ENCODE measurements at places on chromosomes 7 and 10. TPM values are rescaled to one million over a fixed set of nuclear protein-coding genes. Genes with fewer than 3 reads are reported as not detected.
A peak's percentile ranks its signal among the peaks of the same experiment; 100 is the strongest.

The SLC26A3 gene
- total RNA-seq = not detected

The CPN1 gene
- total RNA-seq = not detected

The LCOR gene
- total RNA-seq = 70.2 TPM

The GIMAP4 gene
- total RNA-seq = 245 TPM

DNA sequence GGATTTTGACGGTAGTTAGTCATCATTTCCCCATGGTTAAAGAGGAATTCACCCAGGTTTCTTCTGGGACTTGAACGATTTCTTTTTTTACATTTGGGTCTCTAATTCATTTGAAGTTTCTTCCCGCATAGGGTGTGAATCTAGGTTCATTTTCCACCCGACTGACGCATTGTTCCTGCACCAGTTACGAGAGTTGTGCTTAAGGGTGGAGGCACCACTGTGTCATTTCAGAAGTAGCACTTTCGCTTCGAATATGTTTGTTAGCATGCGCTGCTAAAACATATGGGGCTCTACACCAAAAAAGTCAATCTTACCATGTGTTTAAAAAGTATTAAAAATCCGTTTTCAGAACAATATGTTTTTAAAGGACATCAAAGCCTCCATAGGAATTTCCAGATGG is 140.3 kb downstream of the VIPR2 start:
- H3K4me1 ChIP-seq = no peaks in the 10 kb centered on the region
- H3K27me3 ChIP-seq = peaks cover 5% of the 10 kb centered on the region
- no peaks in the 10 kb centered on the region for H3K36me3 ChIP-seq
- no peak for DNase-seq
- no peak overlapping the region for H3K4me3 ChIP-seq
- H3K27ac ChIP-seq = no peak overlapping the region

DNA sequence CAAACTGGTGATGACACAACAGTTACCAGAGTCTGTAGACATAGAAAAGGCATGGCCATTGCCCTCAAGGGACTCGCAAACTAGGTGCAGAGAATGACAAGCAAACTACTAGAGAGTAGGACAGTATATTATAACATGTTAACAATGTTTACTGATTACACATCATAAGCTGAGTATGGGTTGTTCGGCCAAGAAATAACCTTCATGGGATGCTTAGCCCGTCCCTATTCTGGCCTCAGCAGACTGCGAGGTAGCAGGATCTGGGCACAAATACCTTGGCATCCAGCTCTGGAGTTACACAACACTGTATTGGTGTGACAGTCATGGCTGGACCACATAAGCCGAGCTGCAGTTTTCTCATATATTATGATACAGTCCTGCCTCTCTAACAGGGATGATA is 51.4 kb downstream of the ABCB4 start:
- H3K27ac ChIP-seq = no peak overlapping the region
- no peaks in the 10 kb centered on the region for H3K36me3 ChIP-seq
- no peak overlapping the region for H3K4me3 ChIP-seq

DNA sequence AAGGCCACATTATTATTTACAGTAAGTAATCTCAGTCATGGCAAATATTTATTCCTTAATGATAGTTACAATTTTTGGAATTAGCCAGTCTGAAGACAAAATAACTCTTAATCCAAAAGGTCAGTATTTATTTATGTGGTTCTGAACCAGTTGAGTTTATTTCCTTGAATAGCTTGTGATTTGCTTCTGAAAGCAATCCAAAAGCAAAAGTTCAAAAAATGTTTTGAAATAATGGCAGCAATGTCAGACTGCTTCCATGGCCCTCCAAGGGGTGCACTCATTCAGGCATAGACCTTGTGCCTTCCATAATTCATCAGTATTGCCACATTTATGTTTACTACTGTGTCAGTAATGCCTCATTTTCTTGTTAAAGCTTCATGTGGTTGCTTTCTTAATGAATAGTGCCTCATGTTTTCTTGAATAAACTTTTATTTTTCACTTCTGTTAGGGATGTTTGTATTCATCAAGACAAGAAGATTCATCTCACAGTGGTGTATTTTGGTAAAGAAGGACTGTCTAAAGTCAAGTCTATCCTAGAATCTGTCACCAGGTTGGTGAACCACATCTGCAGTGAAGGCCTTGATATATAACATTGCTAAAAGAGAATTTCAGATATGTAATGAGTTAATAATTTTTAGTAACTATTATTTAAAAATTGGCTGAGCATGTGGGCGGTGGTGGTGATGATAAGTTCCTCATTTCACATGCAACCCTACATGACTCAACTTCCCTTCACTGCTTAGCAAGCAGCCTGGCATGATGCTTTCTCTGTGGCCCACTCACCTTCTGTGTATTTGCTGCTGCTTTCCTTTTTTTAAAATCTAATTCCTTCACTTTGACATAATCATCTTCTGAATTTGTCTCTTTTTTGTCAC is 22.0 kb downstream of the CSGALNACT2 start:
- H3K27ac ChIP-seq = peak overlapping the region; percentile 77
- peaks cover 20% of the 10 kb centered on the region for H3K36me3 ChIP-seq
- H3K4me3 ChIP-seq = peak overlapping the region; percentile 56

DNA sequence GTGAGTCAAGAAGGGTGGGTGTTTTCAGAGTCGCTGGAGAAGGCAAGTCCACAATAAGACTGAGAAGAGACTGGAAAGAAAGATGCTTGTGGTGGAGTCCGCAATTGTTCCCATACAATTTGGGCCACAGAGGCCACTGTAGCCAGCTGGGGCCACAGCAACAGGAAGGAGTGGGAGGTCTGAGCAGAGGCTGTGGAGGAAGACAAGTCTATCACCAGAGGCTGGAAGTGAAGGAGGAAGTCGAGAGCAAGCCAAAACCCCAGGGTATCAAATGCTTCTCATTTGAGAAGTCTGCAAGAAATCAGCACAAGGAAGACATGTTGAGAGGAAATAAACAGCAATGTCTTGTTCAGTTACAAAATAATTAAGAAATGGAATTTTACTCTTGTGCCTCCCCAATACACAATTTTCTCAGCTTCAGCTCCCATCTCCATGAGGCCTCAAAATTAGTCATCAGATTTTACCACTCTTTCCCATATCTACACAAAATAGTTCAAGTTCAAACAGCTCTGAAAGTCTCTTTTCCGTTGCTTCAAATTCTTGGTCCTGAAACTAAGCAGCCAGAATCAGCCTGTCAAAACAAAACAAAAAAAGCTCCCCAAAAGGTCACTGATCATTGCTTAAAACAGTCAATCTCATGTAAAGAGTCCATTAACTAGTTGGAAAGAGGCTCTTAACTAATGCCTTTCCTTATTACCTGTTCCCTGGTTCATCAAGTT is 31.6 kb downstream of the SLC16A12 start:
- H3K27ac ChIP-seq = no peak overlapping the region
- H3K27me3 ChIP-seq = peaks cover 28% of the 10 kb centered on the region
- H3K4me3 ChIP-seq = no peak overlapping the region
- no peak for DNase-seq
- no peaks in the 10 kb centered on the region for H3K4me1 ChIP-seq

DNA sequence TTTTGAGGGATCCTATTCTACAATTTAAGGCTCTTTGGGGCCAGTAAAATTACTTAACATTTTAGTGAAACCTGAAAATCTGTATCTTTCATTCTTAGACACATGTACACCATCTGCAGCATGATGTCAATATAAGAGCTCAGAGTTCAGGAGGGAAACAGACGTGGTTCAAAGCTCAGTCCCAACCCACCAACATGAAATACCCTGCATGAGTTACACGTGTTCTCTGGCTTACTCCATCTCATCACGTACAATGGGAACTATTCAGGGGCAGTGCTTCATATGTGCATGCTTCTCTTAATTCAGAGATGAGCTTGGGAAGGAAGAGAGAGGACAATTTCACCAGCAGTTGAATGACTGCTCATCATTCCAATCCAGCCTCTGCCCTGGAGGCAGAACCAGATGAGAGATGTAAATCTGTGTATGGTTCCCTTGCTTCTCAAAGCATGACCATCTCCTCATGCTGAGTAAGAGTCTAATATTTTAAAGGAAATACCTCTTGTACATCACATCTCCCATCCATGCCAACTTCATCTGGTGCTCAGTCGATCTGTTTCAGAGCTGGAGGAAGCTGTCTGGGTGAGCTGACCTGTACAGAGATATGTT is 29.0 kb upstream of the ADAM12 start:
- H3K27me3 ChIP-seq = peaks cover 6% of the 10 kb centered on the region
- DNase-seq = no peak
- H3K36me3 ChIP-seq = peaks cover 5% of the 10 kb centered on the region
- no peaks in the 10 kb centered on the region for H3K4me1 ChIP-seq

DNA sequence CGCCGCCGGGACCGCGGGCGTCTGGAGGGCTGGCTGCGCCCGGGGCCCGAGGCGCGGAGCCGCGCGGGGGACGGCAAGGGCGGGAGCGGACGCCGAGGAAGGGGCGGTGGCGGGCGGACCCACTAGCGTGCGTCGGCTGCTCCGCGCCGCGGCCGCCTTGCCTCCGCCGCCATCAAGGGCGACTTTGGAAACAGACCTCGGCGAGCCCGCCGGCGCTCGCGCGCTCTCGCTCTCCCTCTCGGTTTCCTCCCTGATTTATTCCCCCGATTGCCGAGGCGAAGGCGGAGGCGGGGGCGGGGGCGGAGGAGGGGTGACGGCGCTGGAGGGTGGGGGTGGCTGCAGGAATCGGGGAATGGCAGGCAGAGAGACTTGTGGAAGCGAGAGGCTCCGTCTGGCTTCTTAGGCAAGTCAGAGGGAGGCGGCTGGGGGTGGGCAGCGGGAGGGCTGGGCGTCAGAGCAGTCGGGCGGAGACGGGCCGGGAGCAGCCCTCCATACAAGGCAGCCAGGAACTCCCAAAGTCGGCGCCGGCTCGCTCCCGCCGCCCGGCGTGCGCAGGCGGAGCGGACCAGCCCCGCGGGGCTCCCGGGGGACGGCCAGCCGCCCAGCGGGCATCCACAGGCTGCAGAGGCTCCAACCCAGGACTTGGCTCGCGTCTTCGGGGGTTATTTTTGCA is at the start of gene CACNA2D1:
TSS of gene CACNA2D1 (minus strand) at position 231 of the 673 bp plus-strand sequence.
- DNase-seq = no peak
- no peaks in the 10 kb centered on the region for H3K4me1 ChIP-seq
- H3K36me3 ChIP-seq = no peaks in the 10 kb centered on the region
- H3K27me3 ChIP-seq = peaks cover 20% of the 10 kb centered on the region
- no peak within 1 kb of the TSS for H3K4me3 ChIP-seq

DNA sequence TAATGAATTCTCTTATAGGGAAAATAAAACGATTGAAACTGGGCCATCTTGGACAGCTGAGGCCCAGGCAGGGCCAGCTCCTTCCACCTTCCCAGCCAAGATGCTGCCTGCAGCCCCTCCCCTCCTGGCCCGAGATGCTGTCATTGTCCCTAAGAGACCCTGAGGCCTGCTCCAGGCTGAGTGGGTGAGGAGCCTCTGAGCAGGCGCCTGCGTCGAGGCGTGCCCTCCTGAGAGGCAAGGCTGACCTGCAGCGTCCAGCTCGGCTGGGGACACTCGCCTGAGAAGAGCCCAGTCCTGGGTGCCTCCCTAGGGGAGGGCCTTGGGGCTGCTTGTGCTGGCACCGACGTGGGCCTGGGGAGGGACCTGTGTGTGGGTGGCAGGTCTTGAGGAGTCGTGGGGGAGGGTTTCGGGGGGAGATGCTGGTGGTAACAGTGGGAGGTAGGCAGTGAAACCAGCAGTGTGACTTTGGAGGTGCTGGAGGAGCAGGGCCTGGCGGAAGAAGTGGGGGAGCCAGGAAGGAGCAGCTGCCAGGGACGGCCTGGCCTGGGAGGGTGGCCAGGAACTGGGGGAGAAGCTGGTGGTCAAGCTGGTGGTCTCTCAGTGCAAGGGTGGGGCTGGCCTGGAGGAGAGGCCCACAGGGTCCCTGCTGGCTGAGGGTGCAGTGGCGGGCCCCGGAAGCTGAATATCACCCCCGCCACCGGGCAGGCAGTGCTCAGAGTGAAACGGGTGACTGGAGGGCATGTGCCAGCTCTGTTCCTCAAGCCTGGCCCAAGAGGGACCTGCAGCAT is 7.9 kb downstream of the GPR146 start:
- peaks cover 13% of the 10 kb centered on the region for H3K4me1 ChIP-seq
- H3K27me3 ChIP-seq = no peaks in the 10 kb centered on the region
- DNase-seq = no peak
- no peak overlapping the region for H3K27ac ChIP-seq
- no peaks in the 10 kb centered on the region for H3K36me3 ChIP-seq

GRCh38 chr7:106021151-106022067 is 58.3 kb downstream of the CDHR3 start:
- peaks cover 23% of the 10 kb centered on the region for H3K4me1 ChIP-seq
- H3K27ac ChIP-seq = no peak overlapping the region
- H3K27me3 ChIP-seq = peaks cover 58% of the 10 kb centered on the region
- H3K4me3 ChIP-seq = peak overlapping the region; percentile 58
- DNase-seq = no peak
- no peaks in the 10 kb centered on the region for H3K36me3 ChIP-seq

DNA sequence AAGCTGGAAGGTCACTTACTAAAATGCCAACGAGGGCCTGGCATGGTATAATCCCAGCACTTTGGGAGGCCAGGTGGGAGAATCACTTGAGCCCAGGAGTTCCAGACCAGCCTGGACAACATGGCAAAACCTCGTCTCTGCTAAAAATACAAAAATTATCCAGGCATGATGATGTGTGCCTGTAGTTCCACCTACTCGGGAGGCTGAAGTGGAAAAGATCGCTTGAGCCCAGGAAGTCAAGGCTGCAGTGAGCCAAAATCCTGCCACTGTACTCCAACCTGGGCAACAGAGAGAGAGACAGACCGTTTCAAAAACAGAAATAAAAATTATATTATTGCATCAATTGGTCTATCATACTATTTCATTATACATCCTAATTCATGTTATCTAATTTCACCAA is 18.1 kb upstream of the FAM53B start:
- no peak overlapping the region for H3K4me3 ChIP-seq
- peaks cover 10% of the 10 kb centered on the region for H3K36me3 ChIP-seq
- H3K27me3 ChIP-seq = no peaks in the 10 kb centered on the region
- no peak for DNase-seq

DNA sequence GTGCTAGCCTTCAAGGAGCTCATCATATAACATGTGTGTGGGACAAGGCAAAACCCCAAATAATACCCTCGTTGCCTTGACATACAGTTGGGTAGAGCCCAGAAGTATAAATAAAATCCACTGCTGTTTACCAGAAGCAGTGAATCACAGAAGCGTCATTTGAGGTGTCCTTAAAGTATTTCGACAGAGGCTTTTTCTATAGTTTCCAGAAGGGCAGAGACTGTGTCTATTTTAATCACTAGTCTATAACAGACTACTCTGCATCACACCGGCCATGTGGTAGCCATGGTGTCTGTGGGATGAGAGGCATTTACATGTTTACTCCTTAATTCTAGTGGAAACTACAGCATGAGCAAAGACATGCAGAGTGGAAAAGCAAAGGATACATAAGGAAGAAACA is 131.3 kb downstream of the CTTNBP2 start:
- DNase-seq = no peak
- H3K4me3 ChIP-seq = no peak overlapping the region
- no peaks in the 10 kb centered on the region for H3K4me1 ChIP-seq

- no peak overlapping the region for H3K4me3 ChIP-seq
- no peaks in the 10 kb centered on the region for H3K4me1 ChIP-seq
- no peak for DNase-seq
- no peaks in the 10 kb centered on the region for H3K27me3 ChIP-seq
- no peaks in the 10 kb centered on the region for H3K36me3 ChIP-seq
- H3K27ac ChIP-seq = no peak overlapping the region
Observed at GRCh38 chr7:148367731-148368475, 222.7 kb upstream of the C7orf33 start.

GRCh38 chr10:66924674-66925345 is 1.0 kb upstream of the LRRTM3 start:
- H3K27ac ChIP-seq = no peak overlapping the region
- H3K36me3 ChIP-seq = no peaks in the 10 kb centered on the region
- DNase-seq = no peak

- no peaks in the 10 kb centered on the region for H3K36me3 ChIP-seq
- DNase-seq = no peak
- no peaks in the 10 kb centered on the region for H3K4me1 ChIP-seq
Observed at GRCh38 chr7:83077328-83077727, 85.4 kb downstream of the PCLO start.
